Mesothelial cell of epicardium (in vitro differentiated cells): ENCODE measurements at places on chromosomes 2 and 18.

GRCh38 chr2:53235836-53236582, 531.6 kb upstream of the CHAC2 start:
- DNase-seq = no peak

GRCh38 chr2:228916416-228917090, 354.5 kb downstream of the PID1 start:
- DNase-seq = no peak

- no peak for DNase-seq
Measured at GRCh38 chr2:27117995-27118524, 868 bp downstream of the CGREF1 start.

GRCh38 chr2:176446718-176447414, 177.6 kb downstream of the MTX2 start:
- no peak for DNase-seq

DNA sequence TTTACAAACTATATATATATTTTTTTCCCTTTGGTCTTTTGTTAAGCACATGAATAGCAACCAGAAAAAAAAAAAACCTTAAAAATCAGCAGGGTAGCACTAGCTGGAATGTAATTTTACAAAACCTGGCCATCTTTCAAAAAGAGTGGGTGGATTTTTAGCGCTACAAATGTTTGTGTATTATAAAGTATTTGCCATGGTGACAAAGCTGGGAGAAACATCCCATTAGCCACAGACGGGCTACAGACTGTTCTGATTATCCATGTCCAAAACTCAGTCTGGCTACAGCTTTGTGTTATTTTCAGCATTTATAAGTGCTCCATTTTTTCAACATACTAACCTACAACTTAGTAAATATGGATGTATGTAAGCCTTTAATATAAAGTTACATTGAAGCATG, 249.5 kb upstream of the TANK start:
- DNase-seq = no peak

DNA sequence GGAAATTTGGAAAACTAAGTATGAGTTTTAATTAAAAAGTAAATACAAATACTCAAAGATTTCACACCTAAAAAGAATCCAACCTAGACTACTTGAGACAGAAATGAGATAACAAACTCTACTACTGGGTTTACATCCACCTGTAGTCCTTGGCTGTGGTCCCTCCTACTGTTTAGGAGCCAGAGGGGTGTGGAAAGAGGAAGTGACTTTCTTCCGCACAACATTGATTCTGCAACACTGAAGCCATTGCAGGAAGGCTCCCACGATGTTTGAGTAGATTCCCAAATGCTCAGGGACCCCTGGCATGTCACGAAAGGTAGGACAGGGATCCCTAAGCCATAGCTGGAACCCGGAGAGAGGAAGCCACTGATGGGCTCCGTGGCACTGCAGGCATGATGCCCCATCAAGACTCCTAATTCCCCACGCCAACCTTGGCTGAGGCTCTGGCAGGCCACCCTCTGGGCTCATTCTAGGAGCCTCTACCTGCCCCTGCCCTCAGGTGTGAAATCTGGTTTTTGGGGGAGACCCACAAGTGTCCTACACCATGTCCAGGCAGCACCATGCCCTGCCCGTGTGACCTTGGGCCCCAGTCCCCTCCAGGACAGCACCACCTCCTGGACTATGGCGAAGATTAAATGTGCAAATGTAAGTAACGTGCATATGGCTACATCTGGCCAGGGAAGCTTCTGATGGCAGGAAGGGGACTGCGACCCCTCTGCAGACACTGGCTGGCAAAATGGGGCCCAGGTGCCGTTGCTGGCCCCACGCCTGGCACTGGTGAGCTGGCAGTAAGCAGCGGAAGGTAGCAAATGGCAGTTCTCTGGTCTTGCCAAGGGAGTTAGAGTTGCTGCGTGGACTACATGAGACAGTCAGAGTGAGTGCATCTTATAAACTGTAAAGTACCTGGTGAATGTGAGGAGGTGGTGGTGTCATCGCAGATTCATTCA, 38.2 kb upstream of the MAL start:
- DNase-seq = peak; percentile 24

- no peak for DNase-seq
Measured at GRCh38 chr2:100274076-100274475, 48.2 kb downstream of the LONRF2 start.

DNA sequence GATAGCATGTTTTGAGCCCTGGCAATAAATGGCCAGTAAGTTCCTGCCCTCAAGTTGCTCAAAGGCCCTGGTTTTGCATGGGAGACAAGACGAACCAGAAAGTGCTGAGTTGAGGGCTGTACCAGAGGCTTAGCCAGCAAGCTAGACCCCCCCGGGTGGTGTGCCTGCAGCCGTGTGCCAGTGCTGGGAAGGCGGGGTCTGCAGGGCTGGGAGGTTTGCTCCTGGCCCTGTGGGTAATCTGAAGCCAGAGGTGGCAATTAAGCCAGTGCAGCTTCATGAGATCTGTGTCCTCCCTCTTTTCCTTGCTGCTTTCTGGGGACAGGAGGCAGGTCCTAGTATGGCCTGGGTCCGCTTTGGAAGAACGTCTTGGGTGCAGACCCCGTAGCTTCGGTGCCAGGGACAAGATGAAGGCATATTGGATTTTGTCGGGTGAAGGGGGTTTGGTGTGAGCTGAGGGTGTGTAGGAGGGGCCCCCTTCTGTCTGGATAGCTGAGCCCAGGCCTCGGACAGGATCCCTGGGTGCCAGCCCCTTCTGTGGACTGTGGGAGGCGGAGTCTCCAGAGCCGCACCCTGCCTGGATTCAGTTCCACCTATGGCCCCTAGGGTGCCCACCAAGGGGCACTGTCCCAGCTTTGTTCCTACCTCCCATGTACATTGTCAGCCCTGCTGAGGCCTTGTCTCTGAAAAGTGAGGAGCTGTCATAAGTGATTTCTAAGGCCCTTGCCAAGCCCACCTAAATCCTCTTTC, 15.6 kb downstream of the ATOH8 start:
- no peak for DNase-seq

GRCh38 chr2:187775196-187775595, 221.0 kb upstream of the TFPI start:
- DNase-seq = no peak

GRCh38 chr2:85697096-85697495, 2.9 kb downstream of the GNLY start:
- DNase-seq = no peak

GRCh38 chr2:203744091-203744490, 37.7 kb downstream of the CD28 start:
- no peak for DNase-seq

- peak; percentile 85 for DNase-seq
Measured at GRCh38 chr2:232633413-232634205, at the start of gene EFHD1. EFHD1 (plus strand) TSS chr2:232633604; CDS start chr2:232633705, 101 bp downstream.

DNA sequence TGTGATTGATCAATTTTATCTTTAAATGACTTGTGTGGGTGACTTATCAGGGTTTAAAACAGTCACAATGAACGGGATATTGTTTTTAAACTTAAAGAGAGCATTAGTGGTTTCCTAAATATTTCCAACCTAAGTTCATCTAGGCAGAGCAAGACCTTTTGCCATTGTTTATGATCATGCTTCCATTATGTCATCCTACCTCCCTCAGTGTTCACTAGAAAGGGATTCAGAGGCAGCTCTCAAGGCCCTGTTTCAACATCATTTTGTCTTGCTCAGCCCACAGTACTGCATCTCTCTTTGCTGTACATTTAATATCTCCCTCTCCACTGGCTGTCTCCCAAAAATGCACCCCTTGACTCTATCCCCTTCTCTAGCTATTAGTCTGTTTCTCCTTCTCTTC, 21.5 kb upstream of the PELI1 start:
- DNase-seq = no peak

DNA sequence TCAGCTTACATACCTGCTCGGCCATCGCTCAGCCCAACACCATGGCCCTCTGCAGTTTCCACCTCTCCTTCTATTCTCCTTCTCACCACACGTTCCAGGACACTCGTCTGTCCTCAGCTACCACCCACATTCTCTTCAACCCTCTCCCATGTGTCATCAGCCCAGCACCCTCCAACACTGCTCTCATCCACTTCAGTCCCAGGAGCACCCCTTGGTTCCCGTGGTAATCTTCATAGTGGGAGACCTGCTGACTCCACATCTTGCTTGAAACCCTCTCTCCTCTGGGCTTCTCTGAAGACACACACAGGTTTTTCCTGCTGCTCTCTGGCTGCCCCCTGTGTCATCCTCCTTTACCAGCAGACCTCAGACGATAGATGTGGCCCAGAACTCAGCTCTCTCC, 228.7 kb downstream of the GBX2 start:
- no peak for DNase-seq

DNA sequence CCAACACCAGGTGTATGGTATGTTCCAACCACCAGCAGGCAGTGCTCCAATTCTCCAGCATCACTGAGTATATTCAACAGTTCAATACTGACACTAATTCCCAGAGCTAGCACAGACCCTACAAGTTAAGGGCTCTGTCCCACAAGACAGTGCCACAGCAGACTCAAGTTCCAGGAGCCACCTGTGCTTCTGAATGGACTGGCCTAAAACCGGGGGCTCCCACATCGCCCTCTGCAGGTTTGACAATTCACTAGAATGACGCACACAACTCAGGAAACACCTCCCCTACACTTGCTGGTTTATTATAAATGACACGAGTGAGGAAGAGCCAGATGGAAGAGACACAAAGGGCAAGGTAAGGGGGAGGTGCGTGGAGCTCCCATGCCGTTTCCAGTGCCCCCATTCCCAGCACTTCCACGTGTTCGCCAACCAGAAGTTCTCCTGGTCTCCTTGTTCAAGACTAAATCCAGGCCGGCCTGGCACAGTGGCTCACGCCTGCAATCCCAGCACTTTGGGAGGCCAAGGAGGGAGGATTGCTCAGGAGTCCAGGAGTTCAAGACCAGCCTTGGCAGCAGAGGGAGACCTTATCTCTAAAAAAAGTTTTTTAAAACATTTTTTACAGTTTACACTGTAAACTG, 12.2 kb upstream of the ATP6V1B1 start:
- no peak for DNase-seq

DNA sequence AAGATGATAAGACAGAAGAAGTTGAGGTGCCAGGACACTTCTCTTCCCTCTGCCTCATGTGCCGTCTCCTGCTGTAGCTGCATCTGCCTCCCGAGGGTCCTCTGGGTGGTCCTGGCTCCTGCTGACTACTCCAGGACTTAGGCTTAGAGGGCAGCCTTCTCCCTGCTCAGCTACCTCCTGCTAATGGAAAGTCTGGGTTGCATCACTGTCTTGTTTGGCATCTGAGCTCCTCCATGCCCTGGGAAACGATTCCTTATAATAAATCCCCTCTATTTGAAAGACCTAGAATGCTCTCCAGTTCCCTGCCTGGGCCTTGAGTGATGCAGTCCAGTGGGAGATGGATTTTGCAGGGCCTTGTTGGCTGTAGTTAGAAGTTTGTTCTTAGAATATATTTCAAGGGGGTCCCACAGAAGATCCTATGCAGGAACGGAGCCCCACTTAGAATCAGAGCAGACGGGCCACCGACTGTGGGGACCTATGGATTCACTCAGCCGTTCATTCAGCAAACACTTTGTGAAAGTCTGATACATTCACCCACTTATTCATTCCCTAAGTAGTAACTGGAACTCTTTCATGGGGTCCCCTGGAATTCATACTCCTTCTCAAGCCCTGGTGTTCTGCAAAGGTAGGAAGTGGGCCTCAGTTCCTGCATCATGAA, 269.8 kb upstream of the HDAC4 start:
- no peak for DNase-seq

GRCh38 chr18:13211534-13211933, 7.0 kb upstream of the LDLRAD4 start:
- peak; percentile 32 for DNase-seq

GRCh38 chr2:98806236-98806697, 75.3 kb upstream of the MGAT4A start:
- DNase-seq = no peak

GRCh38 chr2:167595839-167596471, 651.4 kb downstream of the STK39 start:
- no peak for DNase-seq

- DNase-seq = no peak
Measured at GRCh38 chr2:64394153-64394552, 59.8 kb upstream of the LGALSL start.

DNA sequence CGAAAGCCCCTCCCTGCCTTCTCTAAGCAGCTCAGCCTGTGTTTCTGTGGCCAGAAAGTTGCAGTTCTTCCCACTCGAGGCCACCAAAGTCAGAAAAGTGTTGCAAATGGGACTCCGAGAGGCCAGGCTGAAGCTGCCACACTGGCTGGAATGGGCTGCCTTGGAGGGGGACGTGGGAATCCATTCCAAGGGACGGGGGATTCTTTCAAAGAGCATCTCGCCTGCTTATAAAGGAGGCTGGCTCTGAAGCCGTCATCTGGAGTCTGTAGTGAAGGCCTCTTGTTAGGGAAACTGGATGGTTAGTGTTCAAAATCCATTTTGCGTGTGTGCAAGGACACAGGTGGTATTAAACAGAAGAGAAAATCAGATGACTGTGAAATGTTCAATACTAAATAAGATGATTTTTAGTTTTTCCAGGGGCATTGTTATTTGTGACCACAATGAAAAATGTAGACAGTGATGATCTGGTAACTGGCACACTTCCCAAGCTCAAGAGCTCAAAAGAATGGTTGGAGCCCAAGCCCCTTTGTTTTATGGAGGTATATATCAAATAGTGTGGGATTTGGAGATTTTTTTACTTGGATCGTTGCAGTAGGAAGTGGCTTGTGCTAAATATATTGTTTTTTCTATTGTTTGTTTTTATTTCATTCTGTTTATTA, 782 bp downstream of the FAM228B start:
- no peak for DNase-seq

- DNase-seq = no peak
Measured at GRCh38 chr2:238903141-238903540, 55.3 kb downstream of the TWIST2 start.

- no peak for DNase-seq
Measured at GRCh38 chr2:210663631-210664089, 107.3 kb downstream of the CPS1 start.

- DNase-seq = no peak
Measured at GRCh38 chr2:68031542-68032160, 31.2 kb downstream of the C1D start.

DNA sequence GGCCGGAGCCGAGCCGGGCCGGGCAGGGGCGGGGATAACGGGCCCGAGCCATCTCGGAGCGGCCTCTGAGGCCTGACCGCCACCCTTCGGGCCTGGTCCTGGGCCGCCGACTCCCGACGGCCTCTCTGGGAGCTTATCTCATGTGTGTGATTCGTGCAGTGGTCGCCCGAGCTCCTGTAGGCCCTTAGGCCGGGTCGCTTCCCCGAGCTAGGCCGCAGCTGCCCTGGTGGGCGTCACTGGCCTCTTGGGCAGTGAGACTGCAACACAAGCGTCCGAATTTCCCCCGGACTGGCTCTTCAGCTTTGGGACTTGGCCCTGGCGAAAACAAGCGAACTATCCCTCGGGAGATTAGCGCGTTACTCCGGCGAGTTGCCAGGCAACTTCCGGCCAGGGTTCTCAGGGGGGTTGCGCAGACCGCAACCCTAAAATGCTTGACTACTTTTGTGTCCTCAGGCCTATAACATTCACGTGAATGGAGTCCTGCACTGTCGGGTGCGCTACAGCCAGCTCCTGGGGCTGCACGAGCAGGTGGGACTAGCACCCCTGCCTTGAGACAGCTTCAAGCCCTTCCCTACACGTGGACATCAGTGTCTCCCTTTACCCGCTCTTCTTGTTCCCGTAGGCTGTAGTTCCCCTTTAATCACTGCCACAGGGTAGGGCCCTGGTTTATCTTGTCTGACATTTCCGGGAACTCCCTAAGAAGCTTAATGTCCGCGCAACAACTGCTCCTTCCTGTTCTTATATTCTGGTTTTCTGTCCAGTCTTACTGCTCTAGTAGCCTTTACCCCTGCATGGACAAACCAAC, 602 bp downstream of the SNX17 start:
- DNase-seq = no peak

GRCh38 chr2:68746408-68746807, 11.8 kb downstream of the ARHGAP25 start:
- peak; percentile 25 for DNase-seq
